ENCODE measurements at places on chromosomes 13 and 19.
A peak's percentile ranks its signal among the peaks of the same experiment; 100 is the strongest.

- no peak for DNase-seq
Measured at GRCh38 chr13:94020833-94021232, 458.6 kb downstream of the DCT start.

GRCh38 chr13:48038761-48039160 is 1.2 kb downstream of the NUDT15 start:
- DNase-seq = no peak

- DNase-seq = no peak
Measured at GRCh38 chr13:39587939-39588338, 15.1 kb downstream of the LHFPL6 start.

DNA sequence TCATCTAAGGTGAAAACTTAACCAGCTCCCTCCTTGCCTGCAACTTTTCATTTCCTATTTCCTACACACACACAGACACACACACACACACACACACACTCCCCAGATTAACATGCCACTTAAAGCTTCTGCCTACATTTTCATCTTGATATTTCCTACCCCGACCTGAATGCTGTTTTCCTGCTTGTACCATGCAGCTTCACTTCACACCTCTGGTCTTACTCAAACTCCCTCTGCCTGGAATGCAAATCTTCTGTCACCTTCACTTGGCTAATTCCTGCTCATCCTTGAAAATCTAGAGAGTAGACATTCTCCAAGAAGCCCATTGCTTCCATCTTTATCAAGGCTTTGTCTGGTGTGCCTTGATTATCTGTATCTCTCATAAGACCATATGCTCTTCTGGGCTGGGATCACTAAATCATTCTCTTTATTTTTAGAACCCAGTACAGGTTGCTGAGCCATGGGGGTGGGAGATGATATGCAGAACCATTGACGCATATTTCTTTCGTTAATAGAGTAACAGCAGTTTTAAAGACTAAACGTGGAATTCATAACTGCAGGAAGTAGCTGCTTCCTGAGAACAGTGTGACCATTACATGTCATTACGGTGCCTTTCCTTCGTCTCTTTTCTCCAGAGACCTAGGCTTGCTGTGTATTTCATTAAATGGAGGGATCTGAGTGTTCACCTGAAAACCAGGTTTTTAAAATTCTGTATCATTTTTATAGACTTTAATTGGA is 37.7 kb downstream of the CNMD start:
- DNase-seq = no peak

DNA sequence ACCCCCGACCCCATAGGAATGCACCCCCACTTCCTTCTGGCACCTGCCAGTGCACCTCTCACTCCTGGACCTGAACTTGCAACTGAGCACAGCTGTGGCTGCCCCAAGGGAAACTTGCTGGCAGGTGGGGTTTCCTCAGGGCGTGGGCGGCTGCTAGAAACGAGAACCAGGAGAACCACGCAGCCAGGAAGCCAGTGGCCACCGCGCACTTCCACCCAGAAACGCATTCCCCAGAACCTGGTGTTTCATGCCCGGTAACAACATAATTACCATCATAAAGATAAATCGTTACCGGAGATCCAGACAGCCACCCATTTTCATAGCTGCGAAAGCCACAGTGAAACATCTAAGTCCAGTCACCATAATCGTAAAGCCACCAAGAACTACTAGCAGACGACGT is 75.2 kb upstream of the C13orf46 start:
- DNase-seq = no peak

- no peak for DNase-seq
Measured at GRCh38 chr13:71218960-71219359, 648.0 kb downstream of the DACH1 start.

- no peak for DNase-seq
Measured at GRCh38 chr19:53808710-53809125, 15.4 kb downstream of the NLRP12 start.

DNA sequence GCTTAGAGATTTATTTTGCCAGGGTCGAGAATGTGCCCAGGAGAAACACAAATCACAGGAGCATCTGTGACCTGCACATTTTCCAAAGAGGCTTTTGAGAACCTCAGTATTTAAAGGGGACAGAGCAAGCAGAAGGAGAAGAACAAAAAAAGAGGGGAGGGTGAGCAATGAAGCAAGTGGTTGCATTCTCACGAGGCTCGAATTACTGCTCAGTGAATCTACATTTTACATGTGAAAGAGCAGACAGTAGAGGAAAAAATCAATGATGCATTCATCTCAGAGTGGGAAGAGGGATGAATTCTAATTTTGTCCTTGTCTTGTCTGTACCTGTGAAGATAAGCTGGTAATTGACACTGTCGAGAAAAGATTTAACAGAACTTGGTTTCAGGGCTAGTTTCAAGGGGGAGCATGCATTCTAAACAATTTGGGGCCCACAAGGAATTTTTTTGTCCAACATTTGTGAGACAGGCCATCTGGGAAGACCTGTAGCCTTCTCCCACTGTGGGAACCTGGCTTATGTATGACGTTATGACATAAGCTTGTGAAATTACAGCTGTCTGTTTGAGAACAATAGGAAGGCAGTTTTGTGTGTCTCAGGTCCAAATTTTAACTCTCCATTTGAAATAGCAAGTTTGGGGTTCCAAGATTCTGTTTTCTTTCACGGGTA is 855.1 kb downstream of the SLITRK5 start:
- DNase-seq = peak; percentile 28

DNA sequence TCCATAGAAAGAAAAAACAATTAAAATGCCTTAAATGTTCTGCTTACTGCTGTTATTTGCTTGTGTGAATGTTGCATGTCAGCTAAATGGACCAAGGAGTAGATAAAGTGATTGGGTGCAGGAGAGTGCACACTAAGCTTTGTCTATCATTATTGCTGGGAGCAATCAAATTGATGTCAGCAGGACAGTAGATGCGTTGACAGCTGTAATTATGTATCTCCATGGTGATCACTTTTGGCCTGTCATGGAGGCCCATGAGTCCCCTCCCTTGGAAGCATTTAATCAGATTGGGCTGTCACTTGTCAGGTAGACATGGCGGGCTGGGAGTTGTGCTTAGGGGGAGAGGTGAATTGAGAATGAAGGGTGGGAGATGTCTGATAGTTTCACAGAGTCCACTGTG is 215.3 kb downstream of the PCCA start:
- DNase-seq = no peak

DNA sequence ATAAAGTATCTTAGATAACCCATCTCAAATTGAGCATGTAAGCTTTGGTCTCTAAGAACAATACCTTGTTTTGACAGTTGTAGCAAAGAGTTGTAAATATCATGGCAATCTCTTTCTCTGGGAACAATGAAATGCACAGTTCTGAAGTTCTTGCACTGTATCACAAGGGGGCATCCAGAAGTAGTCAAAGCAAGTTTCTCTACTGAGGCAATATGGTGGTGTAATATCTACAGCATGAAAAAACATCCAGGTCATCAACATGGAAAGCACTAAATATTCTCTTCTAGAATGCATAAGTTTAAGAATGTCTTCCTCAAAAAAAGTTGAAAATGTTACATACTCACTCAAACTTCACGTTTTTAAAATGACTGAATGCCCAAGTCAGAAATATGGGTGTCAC is 19.6 kb downstream of the MTMR6 start:
- no peak for DNase-seq

DNA sequence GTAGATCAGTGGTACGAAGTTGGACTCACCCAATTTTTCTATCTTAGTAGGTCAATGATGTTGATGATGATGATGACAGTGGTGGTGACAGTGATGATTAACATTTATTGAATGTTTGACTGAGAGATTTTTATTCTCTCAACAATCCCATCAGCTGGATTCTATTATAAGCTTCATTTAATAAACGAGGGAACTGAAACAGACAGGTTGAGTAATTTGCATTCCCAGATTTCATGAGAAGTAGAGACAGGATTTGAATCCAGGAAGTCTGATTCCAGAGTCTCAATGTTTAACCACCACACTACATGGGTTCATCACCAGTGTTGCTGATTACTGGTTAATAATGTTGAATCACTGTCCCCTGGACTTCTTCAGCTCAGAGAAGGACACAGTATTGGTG is 168.9 kb downstream of the FLT1 start:
- no peak for DNase-seq

- DNase-seq = no peak
Measured at GRCh38 chr13:60642552-60642951, 245.5 kb downstream of the TDRD3 start.

DNA sequence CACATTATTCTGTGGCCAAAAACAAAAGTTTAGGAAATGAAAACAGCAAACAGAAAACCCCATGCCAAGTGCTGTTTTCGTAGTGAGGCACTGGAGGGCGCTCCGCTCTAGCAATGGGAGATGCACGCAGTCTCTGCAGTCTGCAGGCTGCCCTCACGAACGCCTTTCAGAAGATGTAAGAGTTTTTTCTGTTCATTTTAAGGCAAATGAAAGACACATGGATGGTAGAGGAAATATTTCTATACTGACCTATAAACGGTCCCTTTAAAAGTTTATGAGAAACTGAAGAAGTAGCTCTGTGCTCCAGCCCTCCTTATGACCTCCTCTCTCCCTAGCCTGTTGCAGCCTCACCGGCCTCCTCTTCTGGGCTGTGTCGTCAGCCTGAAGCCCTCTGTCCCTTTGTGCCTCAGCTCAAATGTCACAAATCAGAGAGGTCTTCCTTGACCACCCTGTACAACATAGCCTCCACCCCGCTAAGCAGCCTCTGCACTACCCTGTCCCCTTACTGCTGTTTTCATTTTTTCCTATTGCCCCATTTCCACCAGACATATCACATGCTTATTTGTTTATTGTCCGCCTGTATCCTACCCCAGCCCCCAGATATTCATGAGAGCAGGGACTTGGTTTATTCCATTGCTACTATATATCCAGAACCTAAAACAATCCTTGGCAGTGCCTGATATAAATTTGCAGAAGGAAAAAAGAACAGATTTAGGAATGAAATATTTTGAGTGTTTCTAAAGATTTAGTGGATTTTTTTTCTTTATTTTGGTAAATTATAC is 116.4 kb downstream of the TM9SF2 start:
- no peak for DNase-seq

DNA sequence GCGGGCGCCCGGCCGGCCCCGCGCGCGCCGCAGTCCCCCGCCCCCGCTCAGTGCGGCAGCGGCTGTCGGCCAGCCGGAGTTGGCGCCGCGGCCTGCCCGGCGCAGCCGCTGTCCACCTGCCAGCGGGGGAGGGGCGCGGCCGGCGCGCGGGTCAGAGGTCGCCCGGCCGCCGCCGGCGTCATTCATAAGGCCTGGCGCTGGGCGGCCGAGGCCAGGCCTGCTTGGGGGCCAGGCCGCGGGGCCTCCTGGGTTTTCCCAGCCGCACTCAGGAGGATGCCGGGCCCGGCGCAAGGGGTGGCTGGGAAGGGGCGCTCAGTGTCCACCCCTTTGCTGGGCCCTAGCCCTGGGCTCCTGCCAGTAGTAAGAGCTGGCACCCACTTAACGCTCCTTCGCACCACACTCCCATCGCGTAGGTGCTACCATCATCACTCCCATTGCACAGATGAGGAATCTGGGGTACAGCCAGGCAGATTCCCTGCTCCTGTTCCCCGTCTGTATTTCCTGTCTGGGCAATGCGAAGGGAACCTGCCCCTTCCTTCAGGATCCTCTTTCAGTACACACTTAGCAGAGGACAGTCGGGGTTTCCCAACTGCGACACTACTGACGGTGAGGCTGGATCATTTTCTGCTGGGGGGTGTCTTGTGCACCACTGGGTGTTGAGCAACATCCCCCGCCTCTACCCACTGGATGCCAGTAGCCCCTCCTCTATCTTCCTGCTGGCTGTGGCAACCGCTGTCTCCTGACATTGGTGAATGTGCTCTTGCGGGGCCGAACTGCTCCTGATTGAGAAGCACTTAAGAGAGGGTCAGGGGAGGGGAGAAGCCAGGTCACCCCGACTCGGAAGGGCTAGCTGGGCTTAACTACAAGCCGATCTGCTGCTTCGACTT is 846 bp upstream of the PRKACA start:
- DNase-seq = no peak

- no peak for DNase-seq
Measured at GRCh38 chr13:27106144-27106543, 65.5 kb downstream of the USP12 start.

- no peak for DNase-seq
Measured at GRCh38 chr19:28847468-28847867, 365.5 kb downstream of the UQCRFS1 start.

DNA sequence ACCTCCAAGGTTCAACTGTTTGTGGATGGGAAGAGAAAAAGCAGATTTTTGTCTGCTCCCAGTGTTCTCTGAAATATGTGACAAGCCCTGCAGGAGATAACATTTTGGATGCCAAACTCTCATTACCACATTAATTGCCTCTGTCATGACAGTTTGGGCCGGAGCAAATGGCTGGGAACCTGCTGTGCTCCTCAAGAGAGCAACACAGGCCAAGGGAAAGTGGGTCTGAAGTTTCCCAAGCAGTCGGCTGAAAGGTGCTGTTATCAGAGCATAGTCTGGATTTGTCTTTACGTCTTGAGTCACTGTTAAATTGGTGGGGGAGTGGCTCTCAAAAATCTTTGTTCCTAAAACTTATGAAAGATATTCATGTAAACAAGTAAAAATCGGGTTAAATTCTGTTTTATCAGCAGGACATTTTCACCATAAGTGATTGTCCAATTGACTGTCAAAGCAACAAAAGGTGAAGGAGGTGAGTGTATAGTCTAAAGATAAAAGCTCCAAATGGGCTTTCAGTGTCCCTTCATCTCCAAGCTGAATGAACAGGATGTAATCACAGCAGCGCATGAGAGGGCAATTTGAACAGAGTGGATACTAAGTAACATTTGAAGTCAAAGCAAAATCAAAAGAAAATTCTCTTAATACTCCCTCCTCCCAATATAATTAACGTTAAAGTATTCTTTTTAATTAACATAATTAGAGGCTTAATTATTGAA is 844.8 kb downstream of the PCDH17 start:
- no peak for DNase-seq

DNA sequence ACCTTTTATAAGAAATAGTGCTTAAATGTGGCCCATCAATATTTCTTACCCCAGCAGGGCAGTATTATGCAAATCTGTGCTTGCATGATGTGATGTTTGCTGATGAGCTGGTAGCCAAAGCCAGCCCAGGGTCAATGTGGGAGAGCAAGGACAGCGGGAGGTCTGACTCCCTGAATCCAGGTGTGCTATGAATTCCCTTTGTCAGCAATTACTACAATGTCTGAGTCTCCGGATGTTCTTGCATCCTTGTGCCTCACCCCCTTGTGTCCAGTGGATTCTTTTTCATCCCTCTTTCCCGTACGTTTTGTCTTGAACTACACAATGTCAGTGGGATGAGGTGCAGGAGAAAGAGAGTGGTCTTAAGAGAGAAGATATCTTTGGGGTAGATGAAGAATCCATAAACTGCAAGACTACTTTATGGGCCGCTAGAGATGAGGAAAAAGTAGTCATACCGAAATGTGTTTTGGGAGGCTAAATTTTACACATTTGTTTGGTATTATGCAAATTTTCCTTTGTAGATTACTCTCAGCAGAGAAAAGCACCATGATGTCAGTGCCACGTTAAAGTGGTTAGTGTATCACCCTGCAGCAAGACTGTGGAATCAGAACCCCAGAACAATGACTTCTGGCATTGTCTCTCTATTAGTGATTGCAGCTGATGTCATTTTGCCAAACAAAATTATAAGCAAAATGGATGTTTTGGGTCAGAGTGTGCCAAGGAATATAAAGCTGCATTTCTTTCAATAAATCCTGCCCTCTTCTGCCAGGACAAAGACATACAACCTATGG is 53.5 kb upstream of the TSHZ3 start:
- no peak for DNase-seq
